ENCODE measurements at places on chromosomes 12 and 14.

DNA sequence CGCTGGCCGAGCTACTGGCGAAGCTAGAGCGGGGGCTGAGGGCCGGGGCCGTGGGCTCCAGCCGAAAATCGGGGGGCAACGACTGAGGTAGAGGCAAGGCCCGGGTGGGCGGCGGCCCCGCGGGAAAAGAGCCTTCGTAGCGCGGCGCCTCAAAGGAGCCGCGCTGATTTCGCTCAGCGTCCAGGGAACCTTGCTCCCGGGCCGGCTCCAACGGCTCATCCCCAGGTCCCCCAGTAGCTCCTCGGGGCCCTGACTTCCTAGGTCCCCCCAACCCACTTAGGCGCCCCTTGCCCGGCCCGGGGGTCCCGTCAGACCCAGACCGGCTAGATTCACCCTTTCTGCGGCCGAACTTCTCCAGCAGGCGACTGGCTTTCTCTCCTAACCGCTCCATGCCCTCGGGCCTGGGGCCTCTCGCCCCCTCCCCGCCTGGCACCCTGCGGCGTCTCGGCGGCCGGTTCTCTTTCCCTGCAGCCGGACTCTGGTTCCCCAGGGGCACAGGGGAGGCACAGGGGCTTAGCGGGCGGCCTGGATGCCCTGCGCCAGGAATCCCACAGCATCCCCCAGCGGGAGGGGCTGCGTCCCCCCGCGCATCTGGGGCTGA, 375 bp downstream of the AJUBA start:
- DNase-seq: no peak

DNA sequence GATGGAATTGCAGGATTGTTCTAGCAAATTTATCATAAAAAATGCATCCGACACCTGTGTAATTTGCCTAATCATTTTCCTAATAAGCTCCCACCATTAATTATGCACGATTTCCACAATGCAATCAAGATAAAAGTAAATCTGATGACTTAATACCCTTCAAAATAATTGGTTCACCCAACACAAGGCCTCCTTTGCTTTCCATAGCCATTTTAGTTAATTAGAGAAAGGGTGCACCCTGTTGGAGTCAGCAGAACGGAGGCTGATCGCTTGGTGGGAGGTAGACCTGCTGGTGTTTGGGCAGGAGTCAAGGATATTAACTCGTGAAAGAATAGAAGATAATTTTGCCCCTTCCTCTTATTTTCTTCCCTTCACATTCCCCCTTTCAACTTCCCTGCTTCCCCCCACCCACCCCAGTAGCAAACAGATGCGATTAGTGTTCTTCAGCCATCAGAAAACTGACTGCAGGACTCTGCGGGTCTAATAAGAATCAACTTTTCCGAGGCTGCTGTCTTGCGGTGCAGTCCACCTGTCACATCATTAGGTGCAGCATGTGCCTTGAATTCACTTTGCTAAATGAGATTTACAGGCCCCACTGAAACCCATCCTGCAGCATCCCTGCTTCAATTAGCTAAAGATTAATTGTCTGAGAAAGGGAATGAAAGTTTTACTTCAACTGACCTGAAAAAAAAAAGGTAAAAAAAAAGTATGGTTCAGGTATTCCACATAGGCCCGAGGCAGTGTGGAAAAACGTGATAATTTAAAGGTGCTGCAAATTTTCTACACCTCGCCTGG, 553.7 kb upstream of the LMO3 start:
- DNase-seq: no peak

DNA sequence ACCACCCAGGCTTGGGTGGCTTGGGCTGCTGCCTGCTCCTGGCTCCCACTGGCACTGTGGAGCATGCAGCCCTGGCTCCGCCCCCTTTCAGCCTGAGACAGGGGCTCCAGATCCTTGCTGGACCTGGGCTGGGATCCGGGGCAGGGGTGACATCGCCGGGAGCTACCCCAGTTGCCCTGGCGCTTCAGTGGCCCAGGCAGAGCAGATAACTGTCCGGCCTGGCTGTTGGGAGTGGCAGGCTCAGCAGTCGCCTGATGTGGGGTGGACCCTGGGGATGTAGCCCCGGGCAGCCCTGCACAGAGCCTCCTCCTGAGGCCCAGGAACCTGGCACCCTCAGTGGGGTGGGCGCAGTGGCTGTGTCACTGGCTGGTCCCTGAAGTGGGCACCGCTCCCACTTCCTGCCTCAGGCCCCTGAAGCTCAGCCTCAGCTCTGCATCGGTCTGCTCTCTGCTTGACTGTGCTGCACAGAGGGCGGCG, 57.9 kb downstream of the FUT8 start:
- no peak for DNase-seq

DNA sequence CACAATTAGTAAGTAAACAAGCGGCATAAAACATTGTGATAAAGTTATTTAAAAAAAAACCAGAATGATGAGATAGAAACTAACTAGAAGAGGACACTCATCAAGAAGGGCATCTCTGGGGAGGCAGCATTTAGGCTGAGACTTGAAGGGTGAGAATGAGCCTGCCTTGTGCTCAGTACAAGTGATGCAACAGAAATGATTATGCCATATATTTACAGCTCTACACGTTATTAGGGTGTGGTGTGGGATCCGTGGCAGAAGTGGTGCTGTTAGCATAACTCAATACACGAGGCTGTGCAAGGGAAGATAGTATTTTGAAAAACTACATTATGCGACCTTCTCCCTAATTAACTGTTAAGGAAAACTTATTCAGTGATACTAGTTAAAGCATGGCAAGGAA, 178.5 kb upstream of the ATF7IP start:
- DNase-seq: no peak

GRCh38 chr14:40345334-40345733, 913.1 kb upstream of the FBXO33 start:
- DNase-seq: no peak

GRCh38 chr12:54448344-54448743, 25.1 kb downstream of the GTSF1 start:
- DNase-seq: no peak

DNA sequence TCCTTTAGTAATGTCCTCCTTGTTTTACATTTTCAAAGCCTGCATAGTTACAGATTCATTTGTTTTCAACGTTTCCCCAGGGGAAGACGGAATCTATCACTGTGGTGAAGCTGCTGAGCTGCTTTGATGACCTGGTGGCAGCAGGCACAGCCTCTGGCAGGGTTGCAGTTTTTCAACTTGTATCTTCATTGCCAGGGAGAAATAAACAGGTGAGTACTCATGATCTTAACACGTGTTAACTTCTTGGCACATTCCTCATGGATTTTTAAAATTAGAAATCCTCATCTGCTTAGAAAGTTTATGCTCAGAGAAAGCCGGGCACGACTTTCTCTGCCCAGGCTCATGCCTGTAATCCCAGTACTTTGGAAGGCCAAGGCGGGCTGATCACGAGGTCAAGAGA, 44.5 kb downstream of the TECPR2 start:
- DNase-seq: no peak

DNA sequence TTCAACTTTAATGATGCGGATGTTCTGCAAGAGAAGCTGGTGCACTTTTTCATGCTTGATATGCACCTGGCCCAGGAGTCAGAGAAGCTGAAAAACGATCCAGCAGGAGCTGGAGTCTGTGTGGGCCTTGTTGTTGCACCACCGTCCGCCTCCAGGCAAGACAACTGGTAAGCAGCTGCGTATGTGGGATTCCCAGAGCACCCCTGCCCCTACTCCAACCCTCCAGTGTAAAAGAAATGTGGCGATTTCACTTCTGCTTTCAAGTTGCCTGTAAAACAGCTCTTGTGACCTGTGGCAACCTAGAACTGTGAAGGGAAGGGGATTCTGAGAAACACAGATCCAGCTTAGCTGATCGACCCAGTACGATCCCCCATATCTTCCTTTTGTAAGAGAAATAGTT, 154.1 kb upstream of the PELI2 start:
- DNase-seq: no peak

DNA sequence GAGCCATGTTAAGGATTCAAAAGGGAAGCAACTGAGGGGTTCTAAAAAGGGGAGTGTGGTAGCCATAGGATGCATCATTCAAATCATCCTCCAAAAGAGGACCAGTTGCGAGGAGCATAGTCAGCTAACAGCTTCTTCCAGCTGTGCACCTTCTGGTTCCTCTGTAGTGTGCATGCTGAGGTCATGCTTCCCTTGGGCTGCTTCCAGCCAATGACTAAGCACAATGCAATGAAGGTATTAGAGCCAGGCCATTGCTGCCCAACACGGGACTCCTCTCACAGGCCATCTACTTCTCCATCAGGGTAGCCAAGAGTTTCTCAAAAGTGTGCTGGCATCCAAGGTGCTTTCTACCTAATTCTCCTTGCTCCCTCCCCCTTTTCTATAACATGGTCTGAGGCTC, 69.2 kb upstream of the ARID2 start:
- no peak for DNase-seq

GRCh38 chr14:100735271-100735670, 8.6 kb downstream of the DLK1 start:
- DNase-seq: no peak

DNA sequence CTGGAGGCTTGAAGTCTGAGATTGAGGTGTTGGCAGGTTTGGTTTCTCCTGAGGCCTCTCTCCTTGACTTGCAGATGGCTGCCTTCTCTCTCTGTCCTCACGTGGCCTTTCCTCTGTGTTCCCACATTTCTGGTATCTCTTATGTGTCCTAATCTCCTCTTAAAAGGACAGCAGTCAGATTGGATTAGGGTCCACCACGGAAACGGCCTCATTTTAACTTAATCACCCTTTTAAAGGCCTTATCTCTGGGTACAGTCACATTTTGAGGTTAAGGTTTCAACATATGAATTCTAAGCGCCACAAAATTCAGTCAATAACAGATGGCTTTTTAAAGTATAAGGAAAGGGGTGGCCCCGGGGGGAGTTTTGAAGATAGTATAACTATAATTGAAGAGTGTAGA, 33.5 kb downstream of the UNC79 start:
- DNase-seq: no peak

DNA sequence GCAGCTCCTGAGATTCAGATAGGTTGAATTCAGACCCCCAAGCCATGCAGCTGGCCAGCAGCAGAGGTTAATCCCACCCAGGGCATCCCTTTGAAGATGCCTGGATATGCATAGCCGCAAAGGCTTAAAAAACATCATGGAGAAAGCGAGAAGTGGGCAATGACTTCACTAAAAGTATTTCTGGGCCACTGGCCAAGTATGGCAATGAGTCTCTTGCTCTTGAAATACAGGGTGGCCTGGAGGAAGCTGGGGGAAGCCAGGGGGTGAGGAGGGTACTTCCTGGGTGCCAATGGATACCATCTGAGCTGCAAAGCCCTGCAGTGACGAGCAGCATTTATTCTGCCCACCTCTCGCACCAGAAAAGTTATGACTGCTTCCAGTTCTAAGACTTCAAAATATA, 539.3 kb upstream of the TBX3 start:
- DNase-seq: no peak

DNA sequence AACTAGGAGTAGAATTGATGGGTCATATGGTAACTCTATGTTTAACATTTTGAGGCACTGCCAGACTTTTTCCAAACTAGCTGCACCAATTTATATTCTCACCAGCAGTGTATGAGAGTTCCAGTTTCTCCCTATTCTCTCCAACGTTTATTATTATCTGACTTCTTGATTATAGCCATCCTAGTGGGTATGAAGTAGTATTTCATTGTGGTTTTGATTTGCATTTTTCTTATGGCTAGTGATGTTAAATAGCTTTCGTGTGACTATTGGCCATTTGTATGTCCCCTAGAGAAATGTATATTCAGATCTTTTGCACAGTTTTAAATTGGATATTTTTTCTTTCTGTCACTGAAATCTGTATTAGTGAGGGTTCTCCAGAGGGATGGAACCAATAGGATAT, 37.8 kb downstream of the HELB start:
- no peak for DNase-seq

GRCh38 chr12:4174417-4174816, 99.1 kb upstream of the CCND2 start:
- no peak for DNase-seq

- no peak for DNase-seq
Observed at GRCh38 chr14:87797001-87797400, 196.0 kb downstream of the GALC start.

- no peak for DNase-seq
Observed at GRCh38 chr14:104101086-104101621, 15.7 kb downstream of the ASPG start.

DNA sequence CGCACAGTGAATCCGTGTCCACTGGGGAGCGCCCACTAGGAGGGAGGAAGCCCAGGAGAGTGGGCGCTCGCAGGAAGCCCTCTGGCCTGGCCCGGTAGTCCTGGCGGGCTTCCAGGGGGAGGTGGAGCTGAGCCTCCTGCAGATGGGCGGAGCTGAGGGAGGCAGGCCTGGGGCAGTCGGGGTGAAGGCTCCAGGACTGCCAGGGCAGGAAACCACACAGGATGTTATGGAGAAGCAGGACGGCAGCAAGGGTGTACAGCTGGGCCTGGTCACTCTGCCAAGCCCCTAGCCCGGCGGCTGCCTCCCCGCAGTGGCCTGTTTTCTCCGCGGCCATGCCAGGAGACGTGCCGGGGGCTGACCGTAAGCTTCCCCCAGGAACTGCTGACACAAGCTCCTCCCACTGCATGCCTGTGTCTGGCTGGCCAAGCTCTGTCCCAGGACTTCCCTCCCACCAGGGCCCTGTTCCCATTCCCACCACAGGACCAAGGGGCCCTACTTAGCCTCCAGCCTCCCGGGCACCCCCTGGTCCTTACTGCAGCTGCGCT, 143.4 kb upstream of the C14orf180 start:
- no peak for DNase-seq

DNA sequence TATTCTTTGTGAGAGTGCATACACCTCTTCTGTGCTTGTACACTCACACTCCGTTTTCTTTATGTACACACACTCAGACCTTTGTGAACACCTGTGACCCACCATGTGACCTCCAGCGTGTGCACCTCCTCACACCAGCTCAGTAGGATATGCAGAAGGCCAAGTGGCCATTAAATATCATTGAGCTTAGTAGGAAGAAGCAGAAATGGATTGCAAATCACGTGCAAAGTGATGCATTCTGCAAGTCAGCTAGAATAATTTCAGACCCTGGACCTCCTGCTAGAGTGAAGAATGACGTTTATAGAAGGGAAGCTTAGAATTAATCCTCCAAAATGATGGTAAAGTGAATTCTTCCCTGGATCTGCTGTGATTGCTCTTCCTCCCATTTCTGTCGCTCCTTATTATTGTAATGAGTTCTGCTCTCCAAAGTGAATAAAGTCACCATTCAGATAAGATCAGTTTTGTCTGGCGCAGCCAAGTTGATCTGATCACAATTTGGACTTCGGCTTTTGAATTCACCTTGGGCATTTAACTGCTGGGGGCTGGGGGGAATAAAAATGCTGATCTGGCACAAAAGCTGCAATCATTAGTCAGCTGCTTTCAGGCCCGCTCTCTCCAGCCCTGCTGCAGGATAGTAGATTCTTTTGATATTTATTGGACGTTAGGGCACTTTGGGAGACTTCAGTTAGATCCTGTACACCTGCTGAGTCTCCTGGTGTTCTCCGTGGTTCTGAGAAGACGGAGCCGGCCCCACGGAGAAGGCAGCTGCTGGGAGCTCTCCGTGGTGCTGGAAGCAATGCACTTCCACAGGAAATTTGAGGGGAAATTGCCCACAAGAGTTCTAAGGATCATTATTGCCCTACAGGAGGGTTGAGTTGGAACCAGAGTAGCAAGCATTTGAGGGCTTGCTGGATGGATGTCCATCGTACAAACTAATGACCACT, 12.4 kb upstream of the NRXN3 start:
- DNase-seq: no peak

- DNase-seq: no peak
Observed at GRCh38 chr12:53289891-53290290, 5.5 kb upstream of the PFDN5 start.
